ENCODE measurements at places on chromosomes 5 and 9. TPM values are rescaled to one million over a fixed set of nuclear protein-coding genes. Genes with fewer than 3 reads are reported as not detected.

The TEK gene
- 0.24 TPM for total RNA-seq

The CDX1 gene
- total RNA-seq, result 0.36 TPM

The IFNA21 gene
- total RNA-seq, result not detected

The FRMD3 gene
- total RNA-seq, result 2.0 TPM

The FOXD4L5 gene
- total RNA-seq, result 1.8 TPM

The NOXA1 gene
- 0.43 TPM for total RNA-seq

The LHX6 gene
- total RNA-seq, result 1.7 TPM

The SLC6A18 gene
- not detected for total RNA-seq

The KCTD16 gene
- total RNA-seq, result 10.6 TPM

The SLC36A2 gene
- total RNA-seq, result not detected

The HINT1 gene
- 234 TPM for total RNA-seq

The AGXT2 gene
- total RNA-seq, result not detected

The ARL10 gene
- 31.1 TPM for total RNA-seq
